ENCODE measurements at places on chromosomes 12 and 14.
A peak's percentile ranks its signal among the peaks of the same experiment; 100 is the strongest.

DNA sequence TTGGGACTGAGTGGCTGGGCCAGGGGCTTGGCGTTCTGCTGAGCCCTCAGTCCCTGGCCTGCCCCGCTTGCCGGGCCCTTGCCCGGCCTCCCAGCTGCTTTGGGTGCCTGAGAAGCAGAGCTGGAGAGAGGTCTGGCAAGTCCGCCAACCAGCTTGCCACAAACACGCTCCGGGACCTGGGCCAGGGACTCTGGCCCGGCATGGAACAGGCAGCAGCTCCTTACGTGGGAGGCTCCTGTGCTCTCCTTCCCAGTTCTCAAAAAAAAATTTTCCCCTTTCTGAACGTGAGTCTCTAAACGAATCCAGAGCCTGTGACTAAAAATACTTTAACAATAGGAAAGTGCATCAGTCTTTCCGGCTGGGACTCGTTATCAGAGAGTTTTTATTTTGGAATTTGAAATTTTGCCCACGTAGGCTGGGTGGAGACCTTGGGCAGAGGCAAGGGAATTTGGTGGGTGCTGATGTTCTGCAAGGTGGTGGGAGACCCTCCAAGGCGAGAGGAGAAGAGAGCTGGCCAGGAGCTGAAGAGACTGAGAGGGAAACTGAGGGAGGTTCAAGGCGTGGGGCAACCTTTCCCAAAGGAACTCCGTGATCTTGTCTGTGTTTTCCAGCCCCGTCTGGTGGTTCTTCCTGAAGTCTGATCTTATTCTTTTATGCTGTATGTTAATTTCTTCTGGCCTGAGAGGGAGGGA, 6.8 kb upstream of the NR4A1 start:
- DNase-seq: no peak

- DNase-seq: no peak
These were observed 12.2 kb downstream of the SMOC1 start for GRCh38 chr14:69891422-69891821.

DNA sequence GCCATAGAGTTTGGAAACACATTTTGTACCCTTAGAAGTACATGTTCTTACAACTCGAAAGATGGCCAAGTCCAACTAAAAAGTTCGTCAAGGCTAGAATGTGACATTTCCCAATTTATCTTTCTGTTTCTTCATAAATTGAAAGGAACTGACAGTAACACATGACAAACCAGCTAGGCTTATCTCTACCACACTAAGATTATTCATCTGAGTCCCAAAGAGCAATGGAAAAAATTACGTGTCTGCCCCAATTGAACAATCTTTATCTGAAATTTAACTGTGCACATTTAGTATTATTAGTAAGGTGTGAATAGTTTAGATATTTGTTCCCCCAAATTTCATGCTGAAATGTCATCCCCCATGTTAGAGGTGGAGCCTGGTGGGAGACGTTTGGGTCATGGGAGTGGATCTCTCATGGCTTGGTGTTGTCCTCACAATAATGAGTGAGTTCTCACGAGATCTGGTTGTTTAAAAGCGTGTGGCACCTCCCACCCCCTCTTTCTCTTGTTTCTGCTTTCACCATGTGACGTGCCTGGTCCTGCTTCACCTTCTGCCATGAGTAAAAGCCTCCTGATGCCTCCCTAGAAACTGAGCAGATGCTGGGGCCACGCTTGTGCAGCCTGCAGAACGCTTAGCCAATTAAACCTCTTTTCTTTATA, 13.3 kb downstream of the CPM start:
- peak; percentile 16 for DNase-seq

GRCh38 chr14:82537831-82538230, 1004.2 kb upstream of the SEL1L start:
- DNase-seq: no peak

DNA sequence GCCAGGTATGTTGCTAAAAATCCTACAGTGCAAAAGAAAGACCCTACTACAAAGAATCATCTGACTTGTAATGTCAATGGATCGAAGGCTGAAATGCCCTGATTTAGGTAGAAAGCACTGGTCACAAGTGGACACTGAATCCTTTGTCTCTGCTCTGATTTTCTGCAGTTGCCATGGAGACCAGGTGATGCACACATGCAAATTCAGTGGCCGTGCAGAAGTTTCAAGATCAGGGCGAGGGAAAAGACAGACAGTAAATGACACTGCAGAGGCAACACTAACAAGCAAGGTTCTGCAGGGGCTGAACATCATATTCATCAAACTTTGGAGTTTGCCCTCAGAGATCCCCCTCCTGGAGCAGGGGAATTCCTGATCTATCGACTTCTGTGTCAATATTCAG, 370.3 kb upstream of the TMEM132C start:
- DNase-seq: no peak

DNA sequence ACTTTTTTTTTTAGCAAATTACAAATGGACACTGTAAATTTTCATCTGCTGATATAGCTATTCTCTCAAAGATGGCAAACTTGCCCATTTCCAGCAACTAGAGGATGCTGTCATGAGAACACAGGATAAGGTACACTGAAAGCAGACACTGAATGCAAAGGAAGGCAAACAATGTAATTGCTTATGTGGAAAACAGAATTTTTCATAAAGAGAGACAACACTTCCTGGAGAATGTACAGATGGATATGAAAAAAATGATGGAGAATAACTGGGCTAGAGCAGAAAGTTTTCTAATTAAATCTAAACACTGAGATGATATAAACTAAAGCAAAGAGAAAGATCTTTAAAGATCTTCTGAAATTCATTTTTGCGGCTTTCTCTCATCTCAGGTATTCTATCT, 581 bp downstream of the CD69 start:
- no peak for DNase-seq

DNA sequence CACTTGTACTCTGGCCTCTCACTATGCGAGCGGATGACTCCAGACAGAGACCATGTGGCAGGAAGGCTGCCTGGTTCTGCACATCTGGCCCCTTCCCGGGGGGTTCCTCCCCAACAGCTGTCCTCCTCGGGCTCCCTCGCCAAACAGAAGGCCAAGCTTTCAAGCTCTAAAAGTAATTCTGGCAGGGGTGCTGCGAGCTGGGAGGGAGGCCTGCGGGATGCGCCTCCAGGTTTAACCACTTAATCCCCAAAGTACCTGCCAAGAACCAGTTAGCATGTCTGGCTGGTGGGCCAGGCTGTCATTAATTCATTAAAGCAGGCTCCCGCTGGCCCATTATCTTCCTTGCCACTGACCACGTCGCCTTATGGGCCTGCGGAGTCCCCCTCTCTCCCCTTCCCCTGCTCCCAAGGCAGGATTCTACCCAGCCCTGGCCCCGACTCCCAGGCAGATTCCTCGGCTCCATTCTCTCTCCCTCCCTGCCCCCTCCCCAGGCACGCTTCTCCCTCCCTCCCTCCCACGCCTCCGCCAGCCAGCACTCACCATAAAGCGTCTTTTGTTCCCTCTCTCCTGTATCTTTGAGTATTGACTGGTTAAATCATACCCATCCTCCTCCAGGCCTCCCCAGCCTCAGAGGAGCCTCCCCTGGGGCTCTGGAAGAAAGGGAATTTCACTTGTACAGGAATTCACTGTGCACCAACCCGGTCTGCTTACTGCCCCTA, 4.9 kb downstream of the HRK start:
- no peak for DNase-seq

- no peak for DNase-seq
These were observed 31.9 kb upstream of the AACS start for GRCh38 chr12:125033288-125033687.

GRCh38 chr12:50894241-50894640, 51.5 kb downstream of the TMPRSS12 start:
- no peak for DNase-seq

DNA sequence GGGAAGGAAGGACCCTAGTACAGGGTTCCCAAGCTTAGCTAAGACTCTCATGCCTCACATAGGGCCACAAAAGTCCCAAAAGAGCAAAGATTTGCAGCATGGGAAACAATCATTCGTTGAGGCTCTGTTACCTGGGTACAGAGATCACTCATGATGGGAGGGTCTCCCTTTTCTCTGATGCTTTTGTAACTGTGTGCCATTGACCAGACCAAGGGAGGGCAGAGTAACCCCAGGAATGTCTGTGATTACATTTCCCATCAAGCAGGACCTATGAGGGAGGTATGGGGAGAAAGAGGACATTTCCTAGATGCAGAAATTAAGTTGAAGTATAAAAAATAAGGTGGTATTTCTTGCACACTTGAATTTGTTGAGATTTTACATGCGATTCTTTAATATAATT, 16.4 kb upstream of the DLGAP5 start:
- no peak for DNase-seq

GRCh38 chr12:32870716-32871115, 25.9 kb downstream of the PKP2 start:
- no peak for DNase-seq

DNA sequence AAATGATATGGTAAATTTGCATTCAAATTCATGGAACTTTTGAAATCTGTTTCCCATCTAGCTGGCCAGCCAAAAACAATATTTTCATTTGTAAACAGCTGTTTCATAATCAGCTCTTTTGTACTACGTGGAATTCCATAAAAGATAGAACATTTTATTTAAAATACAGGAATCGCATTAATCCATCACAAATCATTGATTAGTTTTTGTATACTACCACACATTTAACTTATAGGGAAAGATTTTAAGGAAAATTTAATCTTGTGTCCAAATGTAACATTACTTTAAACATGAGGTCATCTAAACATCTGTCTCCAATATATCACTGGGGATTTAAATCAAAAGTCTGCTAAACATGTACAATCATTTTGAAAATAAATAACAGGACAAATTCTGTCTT, 33.5 kb downstream of the SLC25A21 start:
- DNase-seq: no peak

DNA sequence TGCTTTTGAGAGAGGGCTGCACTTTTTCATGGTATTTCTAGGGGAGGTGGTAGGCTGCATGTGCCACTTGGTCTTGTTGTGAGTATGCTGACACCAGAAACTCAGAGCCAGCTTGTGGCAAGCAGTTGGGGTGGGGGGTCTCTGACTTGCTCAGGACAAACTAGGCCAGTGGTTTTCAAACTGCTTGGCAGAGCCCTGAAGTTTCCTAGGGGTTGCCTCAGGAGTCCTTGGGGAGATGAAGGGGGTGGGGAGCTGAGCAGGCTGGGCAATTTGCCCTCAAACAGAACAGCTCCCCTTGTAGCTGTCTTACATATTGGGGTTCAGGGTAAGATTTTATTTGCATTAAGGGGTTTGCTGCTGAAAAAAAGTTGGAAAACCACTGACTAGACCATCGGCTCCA, 3.9 kb downstream of the BCL2L2 start:
- no peak for DNase-seq

GRCh38 chr12:69756088-69756755, 17.6 kb downstream of the RAB3IP start:
- no peak for DNase-seq

- no peak for DNase-seq
These were observed 84.6 kb downstream of the KSR2 start for GRCh38 chr12:117884161-117884560.

- no peak for DNase-seq
These were observed at the start of gene SDSL for GRCh38 chr12:113422030-113422885. Gene SDSL (plus strand): TSS chr12:113422380. CDS start chr12:113427983, 5,603 bp downstream.

DNA sequence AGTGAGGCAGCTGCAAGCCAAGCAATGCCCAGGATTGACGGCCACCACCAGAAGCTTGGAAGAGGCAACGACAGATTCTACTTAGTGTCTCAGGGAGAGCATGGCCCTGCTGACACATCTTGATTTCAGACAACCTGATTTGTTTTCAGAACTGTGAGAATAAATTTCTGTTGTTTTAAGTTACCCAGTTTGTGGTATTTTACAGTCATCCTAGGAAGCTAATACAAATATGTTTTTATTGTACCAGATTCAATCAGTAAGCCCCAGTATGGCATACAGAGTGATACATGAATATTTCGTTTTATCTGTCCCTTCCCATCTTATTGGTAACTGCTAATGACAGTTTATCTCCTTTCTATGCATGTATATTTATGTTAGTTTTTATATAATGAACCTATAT, 62.3 kb downstream of the SAMD4A start:
- no peak for DNase-seq

DNA sequence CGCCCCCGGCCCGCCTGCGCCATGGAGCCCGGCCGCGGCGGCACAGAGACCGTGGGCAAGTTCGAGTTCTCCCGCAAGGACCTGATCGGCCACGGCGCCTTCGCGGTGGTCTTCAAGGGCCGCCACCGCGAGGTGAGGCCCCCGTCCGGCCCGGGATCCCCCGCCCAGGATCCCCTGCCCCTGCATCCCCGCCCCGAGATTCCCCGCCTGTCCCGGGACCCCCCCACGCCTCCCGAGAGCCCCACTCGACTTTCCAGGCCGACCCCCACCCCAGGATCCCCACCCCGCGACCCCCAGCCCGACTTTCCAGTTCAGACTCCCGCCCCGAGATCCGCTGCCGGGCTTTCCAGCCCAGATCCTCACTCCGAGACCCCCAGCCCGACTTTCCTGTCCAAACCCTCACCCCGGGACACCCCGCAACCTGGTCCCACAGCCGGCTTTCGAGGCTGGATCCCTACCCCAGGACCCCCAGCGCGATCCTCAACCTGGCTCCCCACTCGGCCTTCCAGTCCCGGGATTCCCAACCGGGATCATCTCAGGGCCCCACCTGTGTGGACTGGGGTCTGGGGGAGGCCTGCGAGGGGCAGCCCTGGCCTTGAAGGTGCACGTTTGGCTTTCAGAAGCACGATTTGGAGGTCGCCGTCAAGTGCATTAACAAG, 688 bp downstream of the ULK1 start:
- peak; percentile 6 for DNase-seq
